ENCODE measurements at places on chromosomes 5 and 9.

DNA sequence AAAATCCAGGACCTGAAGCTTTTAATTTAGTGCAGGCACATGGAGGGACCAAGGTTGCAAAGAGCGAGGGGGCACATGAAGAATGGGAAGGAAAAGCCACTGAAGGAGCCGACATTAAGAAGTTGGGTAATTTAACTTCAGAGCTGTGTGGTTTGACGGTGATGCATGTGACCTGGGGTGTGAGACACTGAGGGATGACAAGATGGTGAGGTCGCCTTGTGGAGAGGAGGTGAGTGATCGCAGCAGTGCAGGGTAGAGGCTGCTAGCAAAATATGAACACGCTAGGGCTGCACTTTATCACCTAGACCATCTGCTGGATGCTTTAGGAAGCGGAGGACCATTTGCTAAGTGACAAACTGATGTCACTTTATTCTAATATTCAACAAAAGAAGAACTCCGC, 339.0 kb upstream of the KIF2A start:
- DNase-seq, result no peak
- H3K27ac ChIP-seq, result no peak overlapping the region
- peaks cover 3% of the 10 kb centered on the region for H3K27me3 ChIP-seq
- no peak overlapping the region for H3K4me3 ChIP-seq

DNA sequence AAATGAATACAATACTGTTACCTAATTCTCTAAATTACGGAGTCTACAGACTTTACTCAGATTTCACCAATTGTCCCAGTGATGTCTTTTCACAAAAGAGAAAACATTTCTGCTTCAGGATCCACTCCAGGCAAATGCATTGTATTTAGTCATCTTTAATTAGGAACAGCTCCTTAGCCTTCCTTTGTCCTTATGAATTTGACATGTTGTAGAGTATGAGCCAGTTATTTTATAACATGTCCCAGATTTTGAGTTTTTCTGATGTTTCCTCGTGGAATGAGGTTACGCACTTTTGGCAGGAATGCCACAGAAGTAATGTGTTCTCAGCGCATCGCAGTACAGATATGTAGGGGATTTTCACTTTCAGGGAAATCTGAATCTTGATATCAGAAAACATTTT, 10.5 kb downstream of the HABP4 start:
- H3K36me3 ChIP-seq, result no peaks in the 10 kb centered on the region
- no peak for DNase-seq
- H3K4me1 ChIP-seq, result no peaks in the 10 kb centered on the region
- H3K27me3 ChIP-seq, result no peaks in the 10 kb centered on the region
- no peak overlapping the region for H3K27ac ChIP-seq

DNA sequence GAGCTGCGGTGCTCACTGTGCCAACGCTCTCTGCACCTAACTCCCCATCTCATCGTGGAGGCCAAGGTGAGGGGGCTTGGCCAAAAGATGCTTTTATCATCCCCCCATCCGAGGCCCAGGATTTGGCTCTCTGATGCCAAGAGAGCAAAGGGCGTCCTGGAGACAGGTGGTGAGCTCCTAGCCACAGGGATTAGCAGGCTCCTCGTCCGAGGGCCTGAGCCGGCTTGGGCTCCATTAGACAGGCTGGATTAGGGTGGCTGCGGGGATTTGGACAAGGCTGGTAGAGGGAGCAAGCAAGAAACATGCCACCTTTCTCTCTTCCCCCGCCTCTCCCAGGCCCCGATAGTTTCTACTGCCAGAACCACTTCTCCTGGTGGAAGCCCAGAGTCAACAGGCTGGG, 1.0 kb upstream of the GRM6 start:
- no peaks in the 10 kb centered on the region for H3K4me1 ChIP-seq
- no peak for DNase-seq
- H3K27me3 ChIP-seq, result no peaks in the 10 kb centered on the region
- H3K27ac ChIP-seq, result no peak overlapping the region
- H3K36me3 ChIP-seq, result no peaks in the 10 kb centered on the region

DNA sequence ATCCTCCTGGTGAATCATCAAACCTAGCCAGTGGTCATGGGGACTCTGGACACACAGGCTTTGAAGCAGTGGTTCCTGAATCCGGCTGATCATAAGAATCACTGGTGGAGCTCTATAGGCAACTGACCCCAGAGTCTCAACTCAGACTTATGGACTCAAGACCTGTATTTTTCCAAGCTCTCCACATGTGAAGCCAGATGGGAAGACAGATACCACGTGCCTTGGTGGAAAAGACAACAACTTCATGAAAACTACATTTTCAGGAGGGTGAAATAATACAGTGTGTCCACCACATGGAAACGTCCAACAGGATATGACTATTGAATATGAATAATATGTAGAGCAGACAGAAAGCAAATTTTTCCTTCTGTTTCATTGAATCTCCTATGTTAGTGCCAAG, 33.7 kb downstream of the GABRP start:
- DNase-seq, result no peak
- no peak overlapping the region for H3K4me3 ChIP-seq
- H3K27ac ChIP-seq, result no peak overlapping the region
- peaks cover 4% of the 10 kb centered on the region for H3K27me3 ChIP-seq
- no peaks in the 10 kb centered on the region for H3K36me3 ChIP-seq

DNA sequence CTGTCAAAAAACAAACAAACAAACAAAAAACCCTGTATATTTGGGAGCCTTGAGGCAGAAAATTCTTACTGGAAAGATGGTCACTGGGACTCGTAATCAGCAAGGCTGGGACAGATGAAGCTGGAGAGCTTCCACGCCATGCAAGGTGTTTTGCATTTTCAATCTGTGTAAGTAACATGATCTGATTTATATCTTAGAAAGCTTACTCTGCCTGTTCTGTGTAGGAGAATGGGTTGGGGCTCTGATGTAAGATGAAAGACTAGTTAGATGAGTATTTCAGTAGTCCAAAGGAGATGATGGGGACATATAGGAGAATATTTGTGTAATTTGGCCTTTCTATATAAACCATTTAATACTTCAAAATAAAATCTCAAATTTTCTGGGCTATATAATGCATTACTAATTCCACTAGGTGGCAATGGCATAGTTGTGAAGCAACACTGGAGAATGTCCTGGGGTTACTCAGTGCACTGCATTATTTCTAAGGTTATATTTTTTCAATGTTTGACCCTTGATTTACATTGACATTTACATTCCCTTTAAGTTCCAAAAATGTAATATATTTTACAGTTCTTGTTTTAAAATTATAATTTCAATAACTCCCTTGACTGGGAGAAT, 21.9 kb upstream of the FSD1L start:
- DNase-seq, result peak; percentile 26
- H3K4me1 ChIP-seq, result no peaks in the 10 kb centered on the region
- H3K27me3 ChIP-seq, result no peaks in the 10 kb centered on the region
- H3K36me3 ChIP-seq, result no peaks in the 10 kb centered on the region

DNA sequence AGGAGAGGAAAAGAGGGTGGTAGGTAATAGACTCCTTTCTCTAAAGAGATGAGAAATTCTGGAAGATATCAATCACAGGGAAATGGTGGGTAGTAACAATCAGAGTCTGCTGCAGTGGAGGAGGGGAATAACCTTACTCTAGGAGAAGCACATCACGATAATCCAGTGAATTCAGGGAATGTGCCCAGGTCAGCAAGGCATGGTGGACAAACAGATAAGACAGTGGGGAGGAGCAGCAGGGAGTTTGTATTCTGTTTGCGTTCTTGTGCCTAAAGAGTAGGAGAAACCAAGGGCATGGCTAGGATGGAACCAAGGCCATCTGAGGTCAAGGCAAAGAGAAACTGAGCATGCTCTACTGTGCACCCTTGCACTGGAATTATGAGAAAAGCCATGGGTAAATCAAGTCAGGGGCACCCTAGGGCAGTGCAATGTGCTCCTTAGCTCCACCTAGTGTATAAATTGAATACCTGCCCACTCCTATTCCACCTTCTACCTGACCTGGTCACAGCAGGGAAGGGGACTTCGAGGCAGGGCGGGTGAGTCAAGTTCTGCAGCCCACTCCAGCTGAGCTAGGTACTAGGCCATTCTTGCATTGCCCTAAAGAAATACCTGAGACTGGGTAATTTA, 31.6 kb downstream of the RETREG1 start:
- H3K27me3 ChIP-seq, result no peaks in the 10 kb centered on the region
- no peaks in the 10 kb centered on the region for H3K4me1 ChIP-seq
- no peak overlapping the region for H3K27ac ChIP-seq
